ENCODE measurements at places on chromosomes 5 and 9. TPM values are rescaled to one million over a fixed set of nuclear protein-coding genes. Genes with fewer than 3 reads are reported as not detected.

- no peak for DNase-seq
Measured at GRCh38 chr9:118455788-118456187, 751.6 kb downstream of the TLR4 start.

GRCh38 chr9:100084734-100085133 is 14.1 kb downstream of the ERP44 start:
- no peak for DNase-seq

DNA sequence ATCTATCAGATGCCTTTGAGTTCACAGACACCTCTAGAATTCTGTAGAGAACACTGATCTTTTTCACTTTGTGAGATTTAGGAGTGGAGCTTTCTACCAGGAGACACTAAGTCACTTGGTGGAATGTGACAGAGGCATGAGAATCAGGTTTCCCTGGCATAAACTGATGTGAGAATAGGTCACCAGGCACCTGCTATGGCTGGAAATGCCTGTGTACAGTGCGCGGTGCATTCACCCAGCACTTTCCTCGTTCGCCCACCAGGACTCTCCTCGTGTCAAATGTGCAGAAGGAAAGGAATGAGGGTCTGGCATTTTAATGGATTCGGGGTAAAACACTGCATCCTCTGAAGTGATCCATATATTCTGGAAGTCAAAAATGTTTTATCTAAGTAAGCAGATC is 281.8 kb upstream of the TUT7 start:
- DNase-seq, result no peak

DNA sequence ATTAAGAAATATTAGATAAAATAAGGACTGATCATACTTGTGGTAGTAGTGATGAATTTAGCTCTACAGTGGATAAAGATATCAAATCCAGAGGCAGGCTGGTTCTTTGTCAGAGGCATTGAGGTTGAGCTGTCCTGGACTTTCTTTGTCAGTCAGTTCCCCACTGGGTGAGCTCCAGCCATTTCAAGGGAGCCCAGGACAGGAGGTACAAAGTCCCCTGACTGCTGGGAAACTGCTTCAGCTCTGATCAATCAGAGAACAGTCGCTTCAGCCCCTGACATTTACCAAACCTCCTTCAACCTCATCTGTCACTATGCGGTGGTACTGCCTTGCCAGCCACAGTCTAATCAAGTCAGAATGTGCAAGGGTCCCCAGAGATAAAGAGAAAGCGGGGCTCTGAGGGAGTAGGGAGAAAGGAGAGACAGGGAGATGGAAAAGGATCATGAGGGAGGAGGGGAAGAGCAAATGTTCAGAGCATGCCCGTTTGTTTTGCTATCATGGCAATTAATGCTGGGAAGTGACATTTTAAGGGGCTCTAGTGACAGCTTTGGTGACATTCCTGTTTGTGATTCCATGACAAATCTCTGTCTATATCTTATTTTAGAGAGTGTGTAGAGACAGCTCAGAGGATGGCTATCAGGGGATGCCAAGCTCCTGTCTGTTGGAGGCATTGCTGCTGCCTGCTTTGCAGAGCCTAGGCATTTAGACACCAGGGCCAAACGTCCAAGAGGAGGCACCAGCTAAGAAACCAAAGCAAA is 223.2 kb downstream of the ASTN2 start:
- DNase-seq, result peak; percentile 3

Gene MYMK
- not detected for total RNA-seq

Gene SEC24A
- 30.5 TPM for total RNA-seq
